ENCODE measurements at places on chromosomes 1 and 21.

DNA sequence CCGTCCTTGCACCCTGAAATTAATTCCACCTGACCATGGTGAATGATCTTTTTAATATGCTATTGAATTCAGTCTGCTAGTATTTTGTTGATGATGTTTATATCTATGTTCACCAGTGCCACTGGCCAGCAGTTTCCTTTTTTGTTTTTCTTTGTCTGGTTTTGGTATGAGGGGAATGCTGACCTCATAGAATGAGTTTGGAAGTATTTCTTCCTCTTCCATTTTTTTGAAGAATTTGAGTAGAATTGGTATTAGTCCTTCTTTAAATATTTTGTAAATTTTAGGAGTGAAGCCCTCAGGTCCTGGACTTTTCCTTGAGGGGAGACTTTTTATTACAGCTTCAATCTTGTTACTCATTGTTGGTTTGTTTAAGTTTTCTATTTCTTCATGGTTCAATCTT lies 231.6 kb downstream of the MRPL39 start:
- DNase-seq = no peak

GRCh38 chr1:39214998-39215873 lies 10.7 kb downstream of the MACF1 start:
- no peak for DNase-seq

DNA sequence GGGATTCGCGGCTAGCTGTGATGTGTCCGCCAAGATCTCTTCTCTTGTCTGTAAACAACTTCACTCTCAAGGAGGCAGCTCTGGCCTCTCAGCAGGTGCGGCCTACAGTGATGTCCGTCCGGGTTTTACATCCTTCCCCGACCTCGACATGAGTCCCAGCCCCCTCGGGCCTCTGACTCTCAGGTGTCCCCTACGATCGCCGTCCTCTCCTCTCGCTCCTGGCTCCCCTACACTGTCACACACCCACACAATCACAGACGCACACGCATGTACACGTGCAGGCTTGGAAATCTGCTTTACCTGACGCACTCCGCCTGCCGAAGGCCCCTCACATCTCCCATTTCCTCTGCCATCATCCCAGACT lies 797 bp upstream of the RSPH1 start:
- no peak for DNase-seq

DNA sequence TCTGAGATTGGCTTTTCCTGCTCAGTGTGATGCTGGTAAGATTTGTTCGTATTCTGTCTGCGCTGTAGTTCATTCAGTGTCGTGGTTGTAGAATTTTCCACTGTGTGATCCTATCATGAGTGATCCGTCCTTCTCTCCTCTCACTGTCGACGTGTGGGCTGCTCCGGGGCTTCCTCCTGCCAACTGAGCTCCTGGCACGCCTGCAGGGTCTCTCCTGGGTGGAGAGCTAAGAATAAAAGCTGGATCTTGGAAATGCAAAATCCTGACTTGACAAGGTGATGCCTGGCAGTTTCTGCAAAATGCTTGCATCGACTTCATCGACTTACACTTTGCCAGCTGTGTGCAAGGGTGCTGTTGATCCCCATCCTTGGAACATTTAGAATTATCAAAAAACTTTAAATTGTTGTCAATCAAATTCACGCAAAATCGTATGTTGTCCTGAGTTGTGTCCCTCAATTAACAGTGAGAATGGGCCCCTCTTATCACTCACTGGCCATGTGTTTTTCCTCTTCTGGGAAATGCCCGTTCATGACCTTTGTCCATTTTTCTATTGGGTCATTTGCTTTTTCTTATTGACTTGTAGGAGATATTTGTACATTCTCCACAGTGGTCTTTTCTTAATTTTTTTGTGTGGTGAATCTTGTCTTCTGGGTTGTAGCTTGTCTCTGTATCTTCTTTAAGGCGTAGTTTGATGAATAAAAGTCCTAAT lies 125.5 kb downstream of the CRYAA start:
- no peak for DNase-seq

- no peak for DNase-seq
Observed at GRCh38 chr21:35102488-35103371, 53.6 kb upstream of the RUNX1 start.
